ENCODE measurements at places on chromosomes 3 and 15.

DNA sequence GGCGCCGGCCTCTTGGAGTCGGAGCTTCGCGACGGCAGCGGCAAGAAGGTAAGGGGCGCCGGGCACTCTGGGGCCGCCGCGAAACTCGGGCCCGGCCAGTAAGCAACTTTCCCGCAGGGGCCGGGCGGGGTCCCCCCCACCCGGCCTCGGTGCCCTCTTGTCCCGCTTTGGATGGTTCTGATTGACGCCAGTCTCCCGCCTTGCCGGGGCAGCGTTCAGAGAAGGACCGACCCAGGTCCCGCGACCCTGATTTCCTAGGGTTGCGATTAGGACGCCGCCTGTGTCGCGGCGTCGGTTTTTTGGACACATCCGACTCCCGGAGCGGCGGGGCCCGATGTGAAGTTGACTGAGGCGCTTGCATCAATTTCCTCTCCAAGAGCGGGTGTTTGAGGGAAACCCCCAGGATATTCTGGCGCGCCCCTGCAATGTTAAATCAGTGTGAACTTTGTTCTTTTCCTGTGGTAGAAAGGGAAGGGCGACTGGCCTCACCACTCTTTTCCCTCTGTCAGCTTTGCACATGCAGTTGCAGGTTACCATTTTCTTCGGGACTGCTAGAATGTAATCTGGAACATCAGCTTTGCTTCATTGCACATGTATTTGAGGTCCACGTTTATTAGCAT is 755 bp downstream of the PDE8A start:
- peak; percentile 28 for DNase-seq

DNA sequence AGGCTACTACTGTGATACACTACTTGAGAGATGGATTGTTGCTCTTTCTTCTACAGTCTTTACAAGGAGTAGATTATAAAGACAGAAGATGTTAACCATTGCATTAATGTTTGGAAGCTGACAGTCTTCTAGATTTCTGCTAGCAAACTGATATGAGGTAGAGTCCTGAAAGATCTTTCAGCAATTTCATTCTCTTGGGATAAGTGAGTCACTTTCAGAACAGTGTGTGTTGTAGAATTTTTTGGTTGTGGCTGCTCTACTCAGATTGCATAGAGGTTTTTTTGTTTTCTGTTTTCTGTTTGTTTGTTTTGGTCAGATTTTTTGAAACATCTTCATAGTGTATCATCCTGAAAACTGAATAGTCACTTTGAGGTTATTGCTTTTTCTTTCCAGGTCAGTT is 17.1 kb downstream of the TNFSF10 start:
- no peak for DNase-seq

- DNase-seq: no peak
These were observed 218.6 kb downstream of the PDCD6IP start for GRCh38 chr3:34016925-34017587.

- DNase-seq: no peak
These were observed 150.1 kb upstream of the LRRN1 start for GRCh38 chr3:3648988-3649679.

DNA sequence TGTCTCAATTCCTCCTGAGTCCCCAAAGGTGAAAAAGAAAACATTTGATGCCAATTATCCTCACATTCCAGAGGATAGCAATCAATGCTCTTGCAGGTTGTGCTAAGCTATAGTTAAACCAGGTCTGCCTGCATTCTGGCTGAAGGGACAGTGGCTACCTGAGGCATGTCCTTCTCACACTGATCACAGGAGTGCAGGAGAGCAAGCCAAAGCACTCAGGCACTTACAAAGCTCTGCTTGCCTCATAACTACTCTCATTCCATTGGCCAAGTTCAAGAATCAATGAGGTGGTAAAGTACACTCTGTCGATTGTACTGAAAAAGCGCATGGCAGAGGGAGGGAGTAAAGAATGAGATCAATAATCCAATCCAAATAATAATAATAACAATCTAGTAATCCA is 342.0 kb upstream of the PPP2R3A start:
- DNase-seq: no peak

DNA sequence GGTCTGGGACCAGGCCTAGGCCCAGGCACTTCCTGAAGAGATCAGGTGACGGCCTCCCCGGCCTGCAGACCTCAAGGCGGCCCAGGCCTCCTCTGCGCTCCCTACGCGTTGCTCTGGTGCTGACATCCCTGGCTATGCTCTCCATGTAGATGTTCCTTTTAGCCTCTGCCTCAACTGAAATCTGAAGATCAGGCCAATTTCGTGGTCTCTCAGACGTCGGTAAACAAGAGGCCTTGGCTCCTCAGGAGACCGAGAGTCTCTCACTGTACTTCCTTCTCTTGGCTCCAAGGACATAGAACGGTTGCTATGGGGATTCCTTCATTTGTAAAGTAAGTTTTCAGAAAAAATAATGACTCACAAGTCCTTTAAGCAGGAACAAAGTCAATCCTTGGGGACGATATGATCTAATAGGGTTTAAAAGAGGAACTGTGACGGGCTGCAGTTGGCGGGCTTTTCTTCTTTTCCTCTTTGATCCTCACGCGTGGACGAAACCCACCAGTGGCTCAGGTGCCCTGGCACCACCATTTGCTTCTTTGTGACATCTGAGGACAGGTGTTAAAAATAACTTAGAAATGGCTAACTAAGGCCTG is 55.6 kb upstream of the CGNL1 start:
- DNase-seq: no peak

All from stimulated activated CD8-positive, alpha-beta memory T cell treated with anti-CD3 and anti-CD28 coated beads, Interleukin-4, amount 100 ng/mL, for 24 hours (primary cell).